Hematopoietic multipotent progenitor cell treated with erythropoietin and hydrocortisone succinate and interleukin-3 and kit ligand, for 4 days (in vitro differentiated cells): ENCODE measurements at places on chromosomes 2 and 18.
A peak's percentile ranks its signal among the peaks of the same experiment; 100 is the strongest.

GRCh38 chr2:147365622-147366021, 479.2 kb upstream of the ACVR2A start:
- no peak for DNase-seq

- peak; percentile 73 for DNase-seq
Measured at GRCh38 chr18:14086458-14087231, 45.6 kb downstream of the ZNF519 start.

DNA sequence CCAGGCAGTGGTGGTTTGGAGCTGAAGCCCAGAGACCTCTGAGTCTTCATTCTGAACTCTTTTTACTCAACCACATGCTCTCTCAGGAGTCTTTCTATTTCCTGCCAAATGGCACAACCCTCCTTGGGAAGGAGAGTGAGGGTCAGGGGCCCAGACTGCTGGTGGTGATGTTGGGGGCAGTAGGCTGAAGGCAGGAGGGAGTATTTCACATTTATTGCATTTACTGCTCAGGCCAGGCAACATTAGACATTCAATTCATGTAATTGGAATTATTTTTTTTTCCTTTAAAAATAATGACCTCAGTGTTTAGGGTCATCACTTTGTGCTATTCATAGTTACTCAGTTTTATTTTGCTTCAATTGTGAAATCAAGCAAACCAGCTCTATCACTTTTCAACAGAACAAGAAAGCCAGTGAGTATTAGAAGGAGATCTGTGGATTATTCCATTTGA, 311.3 kb upstream of the NT5C1B start:
- no peak for DNase-seq

- no peak for DNase-seq
Measured at GRCh38 chr2:19360966-19361321, 2.5 kb upstream of the OSR1 start.

DNA sequence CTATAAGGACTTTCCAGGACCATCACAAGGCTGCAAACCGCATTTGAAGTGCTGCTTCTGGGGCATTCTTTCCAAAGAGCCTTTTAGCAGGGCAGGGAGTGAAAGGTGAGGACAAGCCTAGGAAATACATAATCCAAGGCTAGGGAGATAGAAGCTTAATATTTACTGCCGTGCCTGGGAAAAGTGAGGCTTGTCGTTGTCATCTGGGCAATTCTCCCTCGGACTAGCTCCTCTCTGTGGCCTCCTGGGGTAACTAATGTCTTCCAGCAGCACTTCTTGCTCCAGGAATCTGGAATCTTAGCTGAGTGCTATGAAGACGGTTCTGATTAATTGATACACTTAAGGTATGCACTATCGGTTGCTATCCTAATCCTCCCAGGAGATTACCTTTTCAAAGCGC, 69.3 kb upstream of the ATL2 start:
- no peak for DNase-seq

- DNase-seq: no peak
Measured at GRCh38 chr2:222783592-222783991, 77.2 kb upstream of the ACSL3 start.

GRCh38 chr2:237689336-237690131, 62.1 kb downstream of the LRRFIP1 start:
- peak; percentile 67 for DNase-seq

DNA sequence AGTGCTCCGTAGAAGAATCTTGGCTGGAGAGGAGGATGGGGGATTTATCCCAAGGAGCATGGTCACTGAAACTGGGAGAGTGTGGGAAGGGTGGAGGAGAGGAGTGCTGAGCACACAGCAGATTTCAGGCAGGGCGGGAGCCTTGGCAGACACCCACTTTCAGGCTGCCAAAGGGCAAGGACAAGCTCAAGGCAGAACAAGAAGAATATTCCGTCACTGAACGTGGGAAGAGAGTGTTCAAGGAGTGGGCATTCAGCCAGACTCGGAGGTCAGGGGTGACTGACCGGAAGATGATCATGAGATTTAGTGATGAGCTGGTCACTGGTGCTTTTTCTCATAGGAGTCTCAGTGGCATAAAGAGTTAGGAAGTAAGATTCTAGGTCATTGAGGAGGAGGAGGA, 136.2 kb upstream of the RASGRP3 start:
- DNase-seq: no peak

- peak; percentile 74 for DNase-seq
Measured at GRCh38 chr2:128623776-128624761, 305.4 kb upstream of the HS6ST1 start.

DNA sequence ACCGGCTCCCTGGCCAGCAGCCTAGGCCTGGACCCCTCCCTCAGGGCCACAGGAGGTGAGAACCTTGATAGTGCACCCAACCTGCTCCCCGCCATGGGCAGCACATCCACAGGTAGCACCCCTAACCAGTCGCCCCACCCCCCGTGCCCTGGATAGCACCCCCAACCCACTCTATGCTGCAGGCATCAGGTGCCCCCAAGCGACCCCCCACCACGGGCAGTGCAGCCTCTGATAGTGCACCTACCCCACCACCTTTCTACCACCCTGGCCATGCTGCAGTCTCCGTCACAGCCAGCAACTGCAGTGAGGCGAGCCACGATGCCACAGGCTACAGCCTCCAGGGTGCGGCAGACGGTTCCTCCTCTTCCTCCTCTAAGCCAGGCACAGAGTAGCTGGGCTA, 55.6 kb downstream of the SOWAHC start:
- DNase-seq: no peak

DNA sequence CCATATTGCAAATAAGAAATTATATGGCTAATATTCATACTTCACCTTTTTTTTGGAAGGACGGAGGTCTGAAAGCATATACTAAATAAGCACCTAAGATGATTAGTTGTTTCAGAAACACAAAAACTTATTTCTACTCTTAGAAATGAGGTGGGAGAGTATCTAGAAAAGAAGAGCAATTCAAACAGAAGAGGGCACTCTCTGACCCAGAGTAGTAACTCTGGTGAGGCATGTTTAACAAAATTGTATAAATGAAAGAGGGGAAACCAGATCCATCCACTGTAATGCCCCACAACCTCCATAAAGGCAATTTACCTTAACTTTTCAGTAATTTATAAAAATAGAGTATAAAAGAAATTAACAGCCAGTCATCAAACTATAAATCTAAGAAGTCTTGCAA, 669.6 kb upstream of the VRK2 start:
- DNase-seq: peak; percentile 42

- DNase-seq: peak; percentile 7
Measured at GRCh38 chr2:197626965-197627625, 48.3 kb downstream of the RFTN2 start.

DNA sequence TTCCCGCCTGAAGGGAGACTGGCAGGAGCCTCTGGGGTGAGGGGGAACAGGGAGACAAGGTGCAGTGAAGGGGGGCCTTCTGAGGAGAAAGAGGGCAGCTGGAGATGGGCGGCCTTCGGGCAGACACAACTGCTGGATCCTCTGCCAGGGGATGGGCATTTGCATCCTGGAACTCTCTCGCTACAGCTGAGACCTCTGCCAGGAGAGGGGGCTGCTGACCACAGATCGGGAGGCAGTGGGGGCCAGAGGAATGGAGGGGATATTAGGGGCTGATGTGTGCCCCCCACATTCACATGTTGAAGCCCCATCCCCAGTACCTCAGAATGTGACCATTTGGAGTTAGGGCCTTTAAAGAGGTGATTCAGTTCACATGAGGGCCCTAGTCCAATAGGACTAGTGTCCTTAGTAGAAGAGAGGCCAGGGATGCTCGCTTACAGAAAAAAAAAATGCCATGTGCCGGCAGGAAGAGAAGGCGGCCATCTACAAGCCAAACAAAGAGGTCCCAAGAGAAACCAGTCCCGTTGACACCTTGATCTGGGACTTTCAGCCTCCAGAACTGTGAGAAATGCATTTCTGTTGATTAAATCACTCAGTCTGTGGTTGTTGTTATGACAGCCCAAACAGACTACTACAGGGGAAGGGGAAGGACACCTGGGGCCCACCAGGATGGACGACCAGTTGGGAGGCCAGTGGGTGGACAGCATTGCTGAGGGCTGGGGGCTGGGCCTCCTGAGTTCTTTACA, 50.0 kb downstream of the TRABD2A start:
- no peak for DNase-seq

DNA sequence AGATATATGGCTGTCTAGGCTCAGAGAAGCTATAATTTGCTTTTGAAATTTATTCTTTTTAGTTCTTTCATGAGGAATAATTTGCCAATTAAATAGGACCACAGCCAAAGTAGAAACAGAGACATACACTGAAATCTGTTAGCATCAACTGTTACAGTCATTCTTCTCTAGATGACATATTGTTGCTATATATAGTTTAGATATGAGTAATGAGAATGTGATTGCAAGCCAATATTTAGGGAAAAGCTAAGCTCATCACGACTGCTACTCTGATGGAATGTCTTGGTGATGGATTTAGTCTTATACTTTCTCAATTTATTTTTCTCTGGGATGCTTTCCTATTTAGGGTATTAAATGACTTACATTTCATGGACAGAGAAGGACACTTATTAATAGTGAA, 259.1 kb downstream of the LNPK start:
- no peak for DNase-seq
